HCT116 (cell line): ENCODE measurements at places on chromosomes 1 and 21. TPM values are rescaled to one million over a fixed set of nuclear protein-coding genes. Genes with fewer than 3 reads are reported as not detected.

GRCh38 chr1:94872771-94873495 is 52.8 kb downstream of the SLC44A3 start:
- no peak for DNase-seq

DNA sequence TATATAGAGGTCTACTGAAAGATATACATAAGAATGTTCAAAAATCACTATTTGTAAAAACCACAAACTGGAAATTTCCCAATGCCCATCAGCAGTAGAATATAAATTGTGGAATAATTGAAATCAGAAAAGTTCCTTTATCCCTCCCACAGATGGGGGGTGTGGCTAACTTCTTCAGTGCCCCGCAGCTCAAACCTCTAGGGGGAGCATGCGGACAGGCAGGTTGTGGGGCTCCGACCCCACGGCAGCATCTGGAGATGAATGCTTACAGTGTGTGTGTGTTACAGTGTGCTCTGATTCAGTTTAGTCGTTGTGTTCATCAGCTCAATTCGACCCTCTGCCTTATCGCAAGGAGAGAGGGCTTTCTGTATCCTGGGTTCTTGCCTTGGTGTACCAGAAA is 262.1 kb upstream of the LRRC7 start:
- peak; percentile 18 for DNase-seq

- DNase-seq: no peak
Measured at GRCh38 chr1:228093050-228093906, 9.8 kb downstream of the C1orf35 start.

DNA sequence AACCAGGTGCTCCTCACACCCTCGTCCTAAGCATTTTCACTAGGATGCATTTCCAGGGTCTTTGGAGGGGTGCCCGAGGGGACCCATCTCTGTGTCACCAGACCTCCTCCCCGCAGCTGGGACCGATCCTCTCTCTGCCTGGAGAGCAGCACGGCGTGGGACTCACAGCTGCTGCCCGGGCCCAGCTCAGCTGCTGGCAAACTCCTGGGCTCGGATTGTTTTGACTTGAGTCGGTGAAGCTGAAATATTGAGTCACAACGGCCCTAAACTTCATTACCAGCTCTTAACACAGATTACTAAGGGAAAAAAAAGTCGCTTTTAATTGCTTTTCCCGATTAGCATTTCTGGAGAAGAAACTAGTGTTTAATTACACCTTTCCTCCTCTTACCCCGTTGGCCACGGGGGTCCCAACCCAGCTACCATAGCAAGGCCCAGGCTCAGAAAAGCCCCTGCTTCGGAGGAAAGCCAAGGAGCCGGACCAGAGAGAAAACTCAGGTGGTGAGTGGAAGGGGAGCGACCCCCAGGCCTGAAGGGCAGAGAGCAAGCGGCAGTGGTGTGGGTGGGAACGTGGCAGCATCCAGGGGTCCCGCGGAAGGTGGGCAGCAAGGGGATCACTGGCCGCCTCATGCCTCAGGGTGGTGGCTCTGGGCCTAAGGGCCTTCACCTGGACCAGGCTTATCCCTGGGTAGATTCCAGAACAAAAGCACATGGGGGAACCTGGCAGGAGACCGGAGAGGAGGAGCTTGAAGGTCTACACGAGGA is 41.7 kb downstream of the CASZ1 start:
- DNase-seq: no peak

- DNase-seq: no peak
Measured at GRCh38 chr1:238257018-238257621, 366.4 kb upstream of the ZP4 start.

The SPATA45 gene
- total RNA-seq: not detected

DNA sequence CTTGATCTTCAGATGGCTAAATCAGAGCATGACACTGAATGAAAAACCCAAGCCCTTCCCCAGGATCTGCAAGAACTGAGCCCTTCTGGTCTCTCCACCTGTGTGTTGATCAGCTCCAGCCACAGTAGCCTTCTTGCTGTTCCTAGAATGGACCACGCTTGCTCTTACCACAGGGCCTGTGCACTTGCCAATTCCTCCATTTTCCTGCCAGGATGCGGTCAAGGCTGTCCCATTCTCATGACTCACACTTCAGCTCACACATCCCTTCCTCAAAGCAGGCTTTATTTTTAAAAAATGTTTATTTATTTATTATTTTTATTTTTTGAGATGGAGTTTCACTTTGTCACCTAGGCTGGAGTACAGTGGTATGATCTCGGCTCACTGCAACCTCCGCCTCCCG is 43.6 kb upstream of the GRHL3 start:
- DNase-seq: no peak

The PDPN gene
- not detected for total RNA-seq

The KIF21B gene
- total RNA-seq: 6.1 TPM

- DNase-seq: no peak
Measured at GRCh38 chr21:39799178-39799577, 54.2 kb downstream of the IGSF5 start.

DNA sequence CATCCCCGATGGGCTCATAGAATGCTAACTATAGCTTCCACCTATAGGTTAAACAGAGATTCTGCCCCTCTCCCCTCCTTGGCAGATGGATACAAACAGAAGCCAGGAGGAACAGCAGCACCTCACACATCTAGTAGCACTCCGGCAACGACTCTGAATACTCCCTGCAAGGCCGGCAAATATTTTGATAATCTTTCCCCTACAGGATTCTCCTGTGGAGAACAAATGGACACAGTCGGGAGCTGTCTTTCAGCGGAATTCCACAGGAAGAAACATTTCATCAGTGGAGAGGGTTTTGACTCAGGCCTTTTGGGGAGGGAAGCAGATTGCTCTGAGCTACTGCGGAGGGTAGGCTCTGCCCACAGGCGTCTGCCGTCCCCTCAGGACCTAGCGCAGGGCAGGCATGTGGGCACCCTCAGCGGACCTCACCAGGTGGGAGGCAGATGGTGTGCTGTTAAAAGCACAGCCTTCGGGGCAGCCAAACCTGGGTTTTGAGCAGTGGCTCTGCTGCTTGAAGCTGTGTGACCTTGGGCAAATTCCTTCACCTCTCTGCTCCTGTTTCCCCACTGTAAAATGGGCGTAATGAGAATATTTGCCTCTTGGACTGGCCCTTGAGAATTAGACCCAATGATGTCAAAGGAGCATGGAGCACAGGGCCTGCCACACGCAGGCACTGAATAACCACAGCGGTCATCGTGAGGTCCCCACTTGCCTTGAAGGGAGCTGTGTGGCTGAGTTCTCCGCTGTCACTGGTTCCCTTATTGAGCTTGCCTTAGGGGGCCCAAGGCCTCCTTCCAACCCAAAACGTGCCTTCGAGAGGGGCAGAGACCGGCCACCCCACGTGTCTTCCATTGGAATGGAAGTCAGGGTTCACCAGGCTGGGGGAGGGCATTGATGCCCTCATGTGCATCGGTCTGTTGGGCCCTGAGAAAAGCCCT is 19.2 kb upstream of the BCAR3 start:
- no peak for DNase-seq

DNA sequence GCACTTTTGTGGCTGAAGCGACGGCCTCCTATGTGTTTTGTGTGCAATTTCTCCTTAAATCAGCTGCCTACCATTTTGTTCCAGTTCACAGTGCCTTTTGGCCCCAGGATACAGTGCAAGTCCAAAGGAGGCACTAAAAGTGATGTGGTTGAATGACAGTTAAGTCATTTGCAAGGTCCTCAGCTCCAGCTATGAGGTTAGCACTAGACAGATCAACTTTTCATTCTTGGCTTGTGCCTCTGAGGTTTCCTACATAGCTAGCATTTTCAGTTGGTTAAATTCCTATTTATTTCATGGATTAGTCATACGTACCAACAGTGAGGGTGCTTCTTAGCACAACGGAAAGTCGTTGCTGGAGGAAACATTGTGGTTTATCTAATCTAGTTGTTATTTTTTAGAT is 59.3 kb upstream of the NTPCR start:
- DNase-seq: no peak

The RFX5 gene
- 52.7 TPM for total RNA-seq

The DCST1 gene
- total RNA-seq: 0.32 TPM

- no peak for DNase-seq
Measured at GRCh38 chr1:110324667-110325066, 14.5 kb upstream of the RBM15 start.

DNA sequence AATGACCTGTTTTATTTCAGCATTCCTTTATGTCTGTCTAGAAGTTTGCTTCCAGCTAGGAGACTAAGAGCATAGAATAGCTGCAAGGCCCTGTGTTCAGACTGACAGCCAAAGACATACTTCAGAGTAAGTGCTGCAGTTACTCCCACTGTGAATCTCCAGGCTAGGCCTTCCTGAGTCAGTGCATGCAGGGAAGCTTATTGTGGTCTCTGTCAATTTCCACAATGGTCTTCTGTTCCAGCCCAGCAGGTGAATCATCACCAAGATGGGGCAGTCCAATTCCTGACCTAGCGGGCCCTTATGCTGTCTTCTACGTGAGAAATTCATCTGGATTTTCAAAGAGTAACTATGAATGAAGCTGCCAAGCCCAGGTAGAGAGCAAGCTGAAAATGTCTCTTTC is 146.3 kb upstream of the C8B start:
- no peak for DNase-seq

GRCh38 chr1:155198547-155198906 is 9.2 kb downstream of the THBS3 start:
- DNase-seq: no peak

The LAD1 gene
- 56.1 TPM for total RNA-seq

The WNT9A gene
- 5.6 TPM for total RNA-seq

The NRAS gene
- 48.0 TPM for total RNA-seq

GRCh38 chr1:235860829-235861228 is 5.9 kb downstream of the LYST start:
- no peak for DNase-seq

DNA sequence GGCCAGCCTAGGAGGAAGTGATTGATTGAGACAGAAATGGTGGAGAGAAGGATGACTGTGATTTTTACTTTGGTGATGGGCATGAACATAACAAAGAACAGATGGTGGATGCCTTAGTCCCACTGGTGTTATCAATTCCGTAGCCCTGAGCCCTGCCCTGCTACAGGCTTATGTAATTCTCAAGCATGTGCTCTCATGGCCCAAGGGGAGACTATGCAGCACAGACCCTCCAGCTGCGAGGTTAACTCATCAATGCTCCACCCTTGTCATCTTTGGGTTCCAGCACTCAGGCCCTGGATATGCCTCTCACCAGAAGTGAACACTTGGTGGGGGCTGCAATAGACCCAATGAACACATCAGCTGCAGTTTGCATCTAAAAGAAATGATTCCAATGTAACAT is 62.7 kb upstream of the LRRC8D start:
- DNase-seq: no peak

The C8A gene
- 0.10 TPM for total RNA-seq

The DDX59 gene
- 16.0 TPM for total RNA-seq

- peak; percentile 49 for DNase-seq
Measured at GRCh38 chr1:174040387-174040786, 18.2 kb upstream of the RC3H1 start.

The IRF6 gene
- 35.2 TPM for total RNA-seq

DNA sequence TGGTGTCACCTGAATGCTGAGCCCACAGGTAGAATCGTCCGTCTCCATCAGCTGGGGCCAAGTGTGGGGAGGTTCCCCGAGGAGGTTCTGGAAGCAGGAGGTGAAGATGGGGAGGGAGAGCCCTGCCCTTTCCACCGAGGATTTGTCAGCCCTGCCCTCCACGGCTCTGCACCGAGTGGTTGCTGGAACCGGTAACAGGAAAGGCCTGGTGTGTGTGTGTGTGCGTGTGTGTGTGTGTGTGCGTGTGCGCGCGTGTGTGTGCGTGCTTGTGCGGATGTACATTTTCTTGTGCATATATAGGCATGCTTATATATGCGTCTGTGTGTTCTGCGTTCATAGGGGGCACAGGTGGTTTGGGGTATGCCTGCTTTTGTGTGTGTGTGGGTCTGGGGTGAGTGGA is 3.5 kb downstream of the NBL1 start:
- no peak for DNase-seq

The TTLL7 gene
- 21.2 TPM for total RNA-seq

The ST6GALNAC5 gene
- total RNA-seq: 1.2 TPM

DNA sequence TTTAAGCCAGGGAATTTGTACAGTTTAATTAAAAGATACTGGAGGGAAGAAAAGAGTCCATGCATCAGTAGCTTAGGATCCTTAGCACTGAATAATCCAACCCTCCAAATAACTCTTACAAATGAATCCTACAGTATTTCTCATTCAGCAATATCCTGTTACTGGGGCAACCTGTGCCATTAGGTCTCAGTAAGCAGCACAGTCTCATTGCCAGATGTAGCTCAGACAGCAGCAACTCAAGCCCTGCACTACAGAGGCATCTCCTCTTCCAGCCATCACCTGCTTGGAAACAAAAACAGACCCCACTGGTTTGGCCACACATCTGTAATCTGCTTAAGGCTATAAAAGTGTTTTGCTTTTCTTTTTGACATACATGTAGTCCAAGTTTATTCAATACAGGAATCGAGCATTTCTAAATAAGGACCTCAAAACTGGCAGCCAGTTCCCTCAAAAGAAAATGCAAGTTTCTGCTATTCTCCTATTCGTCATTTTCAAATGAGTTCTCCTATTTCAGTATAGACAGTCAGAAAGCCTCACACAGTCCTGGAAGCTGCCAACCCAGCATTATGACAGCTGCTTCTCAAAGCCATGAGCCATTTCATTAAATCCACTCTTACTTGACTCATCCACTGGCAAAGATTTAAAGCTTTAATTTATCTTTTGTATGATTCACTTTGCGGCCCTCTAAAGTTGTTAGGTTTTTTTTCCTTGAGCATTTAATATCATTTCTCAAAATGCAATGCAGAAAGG is 129.0 kb downstream of the APP start:
- DNase-seq: no peak

The THEM5 gene
- total RNA-seq: not detected

GRCh38 chr1:171113382-171113781 is 22.7 kb downstream of the FMO3 start:
- no peak for DNase-seq

- DNase-seq: no peak
Measured at GRCh38 chr1:104648269-104648691, 898.6 kb downstream of the AMY1C start.

DNA sequence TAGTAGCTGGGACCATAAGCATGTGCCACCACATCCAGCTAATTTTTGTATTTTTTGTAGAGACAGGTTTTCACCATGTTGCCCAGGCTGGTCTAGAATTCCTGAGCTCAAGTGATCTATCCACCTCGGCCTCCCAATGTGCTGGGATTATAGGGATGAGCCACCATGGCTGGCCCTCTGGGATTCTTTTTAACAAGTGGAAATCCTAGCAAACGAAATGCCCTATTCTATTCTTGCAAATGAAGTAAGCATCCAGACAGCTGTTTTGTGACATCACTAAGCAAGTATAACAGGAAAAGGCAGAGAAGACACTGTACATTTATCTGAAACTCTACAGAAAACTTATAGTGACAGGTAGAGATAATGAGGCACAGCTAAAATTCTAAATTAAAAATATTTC is 86.4 kb downstream of the DDAH1 start:
- no peak for DNase-seq

The DCDC2B gene
- total RNA-seq: 0.27 TPM

The OR10J1 gene
- total RNA-seq: not detected

The AKR7A3 gene
- 1.7 TPM for total RNA-seq

The TNFRSF18 gene
- 56.2 TPM for total RNA-seq

DNA sequence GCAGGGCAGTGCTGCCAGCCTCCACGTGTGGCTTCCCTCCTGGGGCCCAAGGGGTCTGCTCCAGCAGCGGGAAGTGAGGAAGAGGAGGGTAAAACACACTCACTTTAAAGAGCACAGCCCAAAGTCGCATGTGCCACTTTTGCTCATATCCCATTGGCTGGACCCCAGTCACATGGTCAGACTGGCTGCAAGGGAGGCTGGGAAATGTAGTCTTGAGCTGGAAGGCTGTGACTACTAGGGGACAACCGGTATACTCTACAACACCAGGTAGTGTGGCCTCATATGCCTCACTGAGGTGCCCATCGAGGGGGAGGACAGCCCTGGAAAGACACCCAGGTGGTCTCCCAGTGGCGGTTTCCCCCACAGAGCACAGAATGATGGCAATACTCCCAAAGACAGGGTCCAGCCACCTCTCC is 45.2 kb downstream of the CAMK2N1 start:
- peak; percentile 77 for DNase-seq

The KCNJ9 gene
- 0.05 TPM for total RNA-seq
